T-helper 17 cell (primary cell): ENCODE measurements at places on chromosomes 12 and 14.

GRCh38 chr14:52735921-52736489 lies 6.0 kb downstream of the STYX start:
- DNase-seq: no peak

- DNase-seq: no peak
Observed at GRCh38 chr12:98352218-98352811, 163.1 kb upstream of the TMPO start.

DNA sequence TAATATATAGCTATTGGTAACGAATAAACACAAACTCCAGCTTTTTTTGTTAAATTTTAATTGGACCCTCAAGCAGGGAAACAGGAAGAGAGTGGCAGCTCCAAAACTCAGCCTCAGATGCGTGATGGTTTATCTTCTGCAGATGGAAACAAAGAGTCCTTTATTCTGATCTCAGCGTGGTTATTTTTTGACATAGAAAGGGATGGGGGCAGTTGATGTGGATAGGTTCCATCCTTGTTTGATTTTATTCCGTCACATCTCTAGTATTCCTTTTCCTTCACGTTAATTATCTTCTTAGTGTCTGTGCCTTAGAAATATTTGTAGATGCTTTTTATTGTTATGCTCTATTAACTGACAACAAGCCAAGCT lies 447.6 kb upstream of the SEL1L start:
- no peak for DNase-seq

GRCh38 chr14:75579338-75579864 lies 981 bp downstream of the FLVCR2 start:
- DNase-seq: no peak

DNA sequence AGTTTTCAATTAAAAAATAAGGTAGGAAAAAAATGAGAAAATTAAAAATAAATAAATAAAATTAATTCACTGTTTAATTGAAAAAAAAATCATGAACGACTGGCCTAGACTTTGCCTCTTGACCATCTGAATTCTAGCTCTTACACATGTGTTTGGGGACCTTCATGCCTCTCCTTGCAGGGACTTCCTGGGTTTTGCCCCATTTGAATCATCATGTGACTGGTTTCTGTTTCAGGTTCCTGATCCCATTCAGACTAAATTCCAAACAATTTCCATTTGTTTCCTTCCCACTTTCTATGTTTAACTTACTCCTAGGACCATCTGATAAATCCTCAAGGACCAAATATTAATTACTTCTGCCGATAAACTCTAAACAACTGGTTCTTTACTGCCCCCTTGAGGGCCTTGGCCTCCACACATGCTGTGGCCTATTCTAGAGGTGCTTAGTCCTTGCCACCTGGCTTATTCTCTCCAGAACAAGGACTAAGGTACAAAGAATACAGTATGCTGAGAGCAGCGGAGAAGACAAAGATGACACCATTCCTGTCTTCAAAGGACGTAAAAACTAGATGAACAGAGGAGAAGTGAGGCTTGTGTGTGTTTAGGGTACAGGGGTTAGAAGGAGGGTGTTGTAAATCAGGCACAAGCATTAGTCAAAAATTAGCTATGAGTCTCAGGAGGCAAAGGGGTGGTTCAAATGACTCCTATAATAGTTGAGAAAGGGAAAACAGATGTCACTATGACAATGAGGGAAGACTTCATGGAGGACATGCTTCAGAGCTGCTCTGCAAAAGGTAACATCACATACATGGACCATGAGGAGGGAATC lies 125.8 kb upstream of the AVPR1A start:
- DNase-seq: no peak

- no peak for DNase-seq
Observed at GRCh38 chr12:97169889-97170567, 263.0 kb downstream of the NEDD1 start.

- DNase-seq: no peak
Observed at GRCh38 chr12:69657376-69658137, 41.5 kb downstream of the BEST3 start.

DNA sequence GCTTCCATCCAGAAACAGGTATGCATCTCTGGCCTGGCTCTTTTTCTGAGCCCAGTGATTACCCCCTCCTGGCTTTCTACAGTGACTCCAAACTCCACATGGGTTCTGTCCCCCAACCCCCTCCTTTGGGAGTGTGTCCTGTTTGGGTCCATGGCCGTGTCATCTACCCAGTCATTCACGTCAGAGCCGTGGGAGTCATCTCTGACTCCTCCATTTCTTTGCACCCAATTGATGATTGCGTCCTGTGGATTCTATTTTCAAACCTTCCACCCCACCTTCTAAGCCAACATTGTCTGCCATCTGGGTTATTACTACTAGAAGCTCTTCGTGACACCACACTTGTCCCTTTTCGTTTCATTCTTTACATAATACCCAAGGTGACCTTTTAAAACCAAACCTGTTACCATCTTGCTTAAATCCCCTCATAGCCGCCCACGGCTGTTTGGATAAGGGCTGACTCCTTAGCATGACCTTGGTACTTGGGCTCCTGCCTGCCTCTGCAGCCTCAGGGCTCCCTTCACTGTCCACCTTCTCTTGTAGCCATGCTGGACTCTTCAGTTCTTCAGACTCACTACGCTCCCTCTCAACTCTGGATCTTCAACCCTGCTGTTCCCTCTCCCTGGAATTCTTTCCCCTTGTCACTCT lies 38.1 kb upstream of the NT5DC3 start:
- DNase-seq: no peak

- DNase-seq: no peak
Observed at GRCh38 chr14:31510222-31510621, 22.4 kb upstream of the GPR33 start.

GRCh38 chr14:73266317-73266716 lies 29.0 kb downstream of the PAPLN start:
- no peak for DNase-seq

GRCh38 chr14:74019408-74020137 lies 424 bp downstream of the BBOF1 start:
- no peak for DNase-seq

- DNase-seq: no peak
Observed at GRCh38 chr12:115922952-115923564, 354.4 kb downstream of the MED13L start.

- no peak for DNase-seq
Observed at GRCh38 chr14:41773536-41774279, 167.0 kb downstream of the LRFN5 start.

DNA sequence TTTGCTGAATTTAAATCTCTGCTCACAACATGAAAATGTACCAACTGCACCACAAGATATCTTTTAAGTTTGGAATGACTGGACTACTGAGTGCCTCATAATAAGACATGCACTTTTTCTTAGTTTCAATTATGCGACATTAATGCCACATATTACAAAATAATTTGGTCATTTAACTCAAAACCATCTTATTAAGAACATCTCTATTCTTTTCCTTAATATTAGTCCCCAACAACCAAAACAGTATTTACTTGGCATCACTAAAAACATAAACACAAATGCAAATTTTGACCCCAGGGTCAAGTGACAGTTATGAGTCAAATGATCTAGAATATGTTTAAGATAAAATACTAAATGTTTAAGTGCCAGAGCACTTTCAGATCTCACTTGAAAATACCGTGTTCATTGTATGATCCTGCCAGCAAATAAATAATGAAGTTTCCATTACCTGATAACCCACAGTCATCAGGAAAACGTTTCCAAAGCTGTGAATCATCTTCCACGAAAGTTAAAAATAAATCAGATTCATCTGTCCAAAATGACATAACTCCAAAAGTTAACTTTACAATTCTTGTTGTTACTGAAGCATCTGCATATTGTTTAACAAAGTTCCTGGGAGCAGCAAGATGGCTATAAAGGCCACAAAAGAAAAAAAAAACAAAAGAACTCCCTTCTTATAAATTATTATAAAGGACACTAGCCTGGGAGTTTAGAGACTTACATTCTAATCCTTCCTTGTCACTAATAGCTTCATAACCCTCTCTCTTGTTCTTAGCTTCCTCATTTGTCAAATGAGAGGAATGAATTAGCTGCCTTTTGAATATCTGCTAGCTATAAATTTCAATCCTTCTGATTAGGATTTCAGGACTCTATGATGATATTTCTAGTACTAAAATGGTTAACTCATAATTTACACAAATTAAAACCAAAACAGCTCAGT lies 30.5 kb upstream of the AP4S1 start:
- DNase-seq: no peak

DNA sequence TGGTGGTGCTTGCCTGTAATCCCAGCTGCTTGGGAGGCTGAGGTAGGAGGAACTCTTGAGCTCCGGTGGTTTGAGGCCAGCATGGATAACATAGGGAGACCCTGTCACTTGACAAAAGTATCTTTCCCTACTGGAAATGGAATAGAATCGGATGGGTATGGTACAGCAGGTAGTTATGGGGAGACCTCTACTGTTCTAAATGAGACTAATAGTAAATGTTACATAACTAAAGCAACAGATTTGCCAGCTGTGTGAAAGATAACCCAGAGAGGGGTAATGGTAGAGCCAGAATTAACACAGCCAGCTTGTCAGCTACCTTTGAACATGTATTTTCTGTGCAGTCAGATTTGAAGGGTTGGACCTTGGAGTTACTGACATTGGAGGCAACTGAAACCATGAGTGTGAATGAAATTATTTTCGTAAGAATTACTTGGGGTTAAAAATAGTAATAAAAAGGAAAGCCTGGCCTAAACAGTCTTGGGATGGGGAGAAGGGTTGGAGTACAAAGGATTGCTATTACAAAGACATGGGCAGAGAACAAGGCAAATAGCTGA lies 21.7 kb upstream of the NUP107 start:
- DNase-seq: no peak

- DNase-seq: no peak
Observed at GRCh38 chr12:129544716-129545115, 359.1 kb downstream of the TMEM132D start.

DNA sequence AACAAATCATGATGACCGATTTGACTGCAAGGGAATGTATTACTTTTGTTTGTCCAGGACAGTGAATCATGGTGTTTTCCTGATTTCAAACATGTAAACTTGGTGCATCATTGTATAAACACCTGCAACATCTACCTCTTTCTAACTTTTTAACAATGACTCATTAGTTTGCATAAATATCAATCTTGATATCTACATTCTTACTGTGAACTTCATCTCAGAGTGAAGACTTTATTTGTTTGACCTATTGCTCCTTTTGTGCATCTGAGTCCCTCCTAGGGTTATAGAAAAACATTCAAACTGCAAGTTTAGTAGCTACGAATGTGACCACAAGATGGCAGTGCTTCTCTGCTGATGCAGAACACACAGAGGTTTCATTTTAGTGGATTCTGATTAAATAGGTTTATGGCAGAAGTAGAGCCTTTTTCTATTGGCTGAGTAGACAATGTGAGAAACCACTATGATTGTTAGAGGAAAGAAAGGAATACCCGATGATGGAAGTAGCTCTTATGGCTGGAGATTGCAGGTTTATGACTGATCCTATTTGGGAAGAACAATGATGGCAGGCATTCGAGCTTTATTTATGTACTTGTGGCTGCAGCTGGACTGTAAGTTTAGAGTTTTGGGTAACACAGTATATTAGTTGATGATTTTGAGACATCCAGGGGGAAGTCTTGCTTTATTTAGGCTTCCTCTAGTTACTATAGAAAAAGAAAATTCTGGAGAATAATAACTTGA lies 244.2 kb upstream of the OR4E1 start:
- no peak for DNase-seq

DNA sequence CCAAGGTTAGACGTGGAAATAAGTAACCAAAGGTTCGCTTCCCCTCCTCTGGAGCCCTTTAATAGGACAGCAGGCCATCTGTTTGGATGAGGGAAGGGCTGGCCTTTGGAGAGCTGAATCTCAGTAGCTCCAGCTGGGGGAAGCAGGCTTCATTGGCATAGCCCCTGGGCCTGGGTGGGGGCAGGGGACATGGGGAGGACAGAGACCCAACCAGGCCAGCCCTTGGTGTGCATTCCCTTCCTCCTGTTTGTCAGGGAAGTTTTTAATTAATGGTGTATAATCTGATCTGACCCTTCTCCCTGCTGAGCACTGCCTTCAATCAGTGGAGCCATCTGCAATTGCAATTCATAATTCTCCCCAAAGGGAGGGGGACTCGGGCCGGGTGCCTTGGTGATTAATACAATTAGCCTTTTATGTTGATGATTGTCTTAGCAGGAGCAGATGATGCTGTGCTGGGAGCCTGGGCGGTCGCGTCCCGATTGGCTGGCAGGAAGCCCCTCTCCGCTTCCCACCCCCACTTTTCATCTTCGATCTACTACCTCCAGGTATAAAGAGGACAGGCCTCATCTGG lies 6.4 kb downstream of the AQP6 start:
- DNase-seq: no peak

DNA sequence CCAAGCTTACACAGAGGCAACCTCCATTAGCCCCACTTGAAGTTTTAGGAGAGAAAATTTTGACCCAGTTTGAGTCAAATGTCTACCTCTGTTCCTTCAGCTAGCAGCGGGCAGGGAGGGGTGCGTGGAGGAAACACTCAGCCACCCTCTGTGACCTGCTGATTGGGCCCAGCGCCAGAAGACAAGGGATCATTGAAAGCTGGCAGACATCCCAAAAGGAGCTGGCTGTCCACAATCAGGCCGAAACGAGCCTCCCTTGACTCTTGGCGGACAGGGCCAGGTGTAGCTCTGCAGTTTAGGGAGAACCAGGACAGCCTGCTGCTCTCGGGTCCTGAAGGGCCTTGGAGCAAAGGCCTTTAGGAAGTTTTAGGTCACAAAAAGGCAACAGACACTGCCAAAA lies 41.3 kb downstream of the CD9 start:
- no peak for DNase-seq

DNA sequence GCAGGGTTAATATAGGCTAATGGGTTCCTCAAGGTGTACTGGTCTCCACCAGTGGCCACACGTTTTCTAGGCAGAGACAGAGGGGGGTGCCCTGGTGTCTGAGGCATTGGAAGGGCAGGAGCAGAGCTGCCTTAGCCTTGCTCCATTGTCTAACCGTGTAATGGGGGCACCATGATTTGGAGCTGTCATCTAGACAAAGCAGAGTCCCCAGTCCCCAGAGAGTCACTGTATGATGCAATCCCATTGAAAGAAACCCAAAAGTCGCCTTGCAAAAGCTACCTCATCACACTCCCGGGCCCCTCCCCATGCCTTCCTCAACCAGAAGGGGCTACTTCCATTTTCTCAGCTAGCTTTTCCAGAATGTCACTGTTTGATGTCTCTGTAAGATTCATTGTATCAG lies 487.1 kb downstream of the AACS start:
- DNase-seq: no peak

DNA sequence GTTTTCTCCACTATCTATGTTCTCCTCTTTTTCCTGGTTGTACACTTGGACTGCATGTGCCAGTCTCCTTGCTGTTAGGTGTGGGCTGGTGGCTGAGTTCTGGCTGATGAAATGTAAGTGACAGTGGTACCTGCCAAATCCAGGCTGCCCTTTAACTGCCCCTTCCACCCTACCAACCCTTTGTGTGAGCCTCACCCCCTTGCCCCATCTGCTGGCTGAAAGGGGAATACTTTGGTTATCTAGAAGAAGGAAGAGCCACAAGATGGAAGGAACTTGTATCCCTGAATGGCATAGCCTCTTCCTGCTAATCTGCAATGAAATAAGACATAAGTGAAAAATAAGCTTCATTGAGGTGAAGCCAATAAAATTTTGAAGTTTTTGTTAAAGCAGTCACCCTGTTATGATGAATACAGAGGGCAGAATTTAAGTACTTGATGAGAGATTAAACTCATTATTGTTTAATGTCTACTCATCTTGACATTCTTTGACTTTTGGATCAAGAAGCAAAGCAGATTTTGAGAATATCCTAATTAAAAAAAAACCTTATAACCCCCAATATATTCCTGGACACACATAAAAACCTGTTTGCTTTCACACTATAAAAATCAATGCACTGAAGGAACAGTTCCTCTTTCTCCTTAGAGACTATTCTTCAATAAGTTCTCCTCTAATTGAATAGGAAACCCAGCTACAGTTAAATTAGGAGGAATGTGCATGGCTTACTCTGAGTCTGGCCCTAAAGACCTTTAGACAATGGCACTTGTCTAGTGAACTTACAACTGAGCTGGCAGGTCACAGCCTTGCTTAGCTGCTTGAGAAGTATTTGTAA lies 262.6 kb upstream of the BTG1 start:
- DNase-seq: no peak
